Activated CD4-positive, alpha-beta T cell treated with anti-CD3 and anti-CD28 coated beads, Interleukin-2, amount 50 U/mL, for 1 hour (primary cell): ENCODE measurements at places on chromosomes 2 and 18.

DNA sequence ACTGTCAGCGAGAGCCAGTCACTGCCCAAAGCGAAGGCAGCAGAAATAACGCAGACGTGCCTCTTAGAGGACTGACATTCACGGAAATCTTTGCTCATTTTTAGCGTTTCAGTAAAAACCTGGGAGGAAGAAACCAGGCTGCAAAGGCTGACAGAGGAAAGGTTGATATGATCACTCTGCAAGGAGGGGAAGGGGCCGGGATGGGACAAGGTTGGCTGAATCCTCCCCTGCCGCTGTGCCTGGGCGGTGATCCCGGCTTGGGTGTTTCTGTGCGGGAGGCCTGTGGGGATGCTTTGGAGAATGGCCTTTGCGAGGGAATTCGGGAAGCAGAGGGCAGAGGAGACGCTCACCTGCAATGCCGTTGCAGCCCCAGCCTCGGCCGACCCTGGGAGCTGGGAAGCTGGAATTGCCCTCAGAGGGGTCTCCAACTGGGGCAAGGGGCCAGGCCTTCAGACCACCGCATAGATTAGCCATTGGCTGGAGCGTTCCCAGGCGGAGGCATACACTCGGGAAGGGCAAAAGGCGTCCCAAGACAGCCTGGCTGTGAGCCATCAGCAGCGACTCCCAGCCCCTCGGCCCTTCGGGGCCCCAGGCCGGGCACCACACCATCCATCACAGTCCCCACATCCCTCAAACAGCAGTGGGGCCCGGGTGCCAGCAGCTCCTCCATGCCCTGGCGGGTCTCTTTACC, 111.7 kb upstream of the GPC1 start:
- DNase-seq = no peak

DNA sequence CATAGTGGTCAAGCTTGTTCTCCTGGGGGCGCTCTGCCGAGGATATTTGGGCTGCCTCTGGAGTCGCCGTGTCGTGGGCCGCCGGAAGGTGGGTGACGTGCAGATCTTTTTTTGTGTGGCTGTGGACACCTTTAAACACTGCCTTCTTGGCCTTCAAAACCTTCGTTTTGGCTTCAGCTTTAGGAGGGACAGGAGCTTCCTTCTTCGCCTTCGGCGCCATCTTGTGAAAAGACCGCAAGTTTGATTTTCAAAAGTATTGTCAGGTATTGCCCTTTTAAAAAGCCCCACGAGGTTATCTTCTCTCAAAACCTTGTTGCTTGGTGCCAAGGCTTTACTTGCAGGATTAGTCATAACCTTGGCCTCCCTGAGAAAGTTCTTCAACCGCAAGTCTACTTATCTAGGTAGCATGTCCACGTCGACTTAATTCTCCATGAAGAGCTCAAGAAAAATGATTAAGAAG, 20.8 kb downstream of the LAMA3 start:
- DNase-seq = no peak

- no peak for DNase-seq
Observed at GRCh38 chr2:168189835-168190569, 57.4 kb downstream of the STK39 start.

- DNase-seq = no peak
Observed at GRCh38 chr18:58965291-58966004, 100.8 kb downstream of the ZNF532 start.

DNA sequence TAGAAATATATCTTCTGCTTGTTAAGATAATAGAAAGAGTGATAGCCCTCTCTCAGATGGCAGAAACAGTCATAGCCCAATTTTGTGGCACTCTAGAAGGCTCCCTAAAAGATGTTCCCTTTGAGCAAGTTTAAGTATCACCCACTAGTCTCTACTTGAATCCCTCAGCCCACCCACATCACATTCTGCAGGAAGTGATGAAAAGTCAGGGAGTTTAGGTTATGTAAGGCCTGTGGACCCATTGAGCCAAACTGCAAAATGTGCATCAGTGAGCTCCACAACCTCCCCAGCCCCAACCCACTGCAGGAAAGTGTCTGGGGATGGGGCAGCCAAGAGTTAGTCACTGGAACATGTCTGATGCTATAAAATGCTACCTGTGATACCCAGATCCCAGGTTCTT, 25.6 kb downstream of the ANKRD44 start:
- no peak for DNase-seq

GRCh38 chr2:115999039-115999438, 1556.6 kb downstream of the DPP10 start:
- no peak for DNase-seq

DNA sequence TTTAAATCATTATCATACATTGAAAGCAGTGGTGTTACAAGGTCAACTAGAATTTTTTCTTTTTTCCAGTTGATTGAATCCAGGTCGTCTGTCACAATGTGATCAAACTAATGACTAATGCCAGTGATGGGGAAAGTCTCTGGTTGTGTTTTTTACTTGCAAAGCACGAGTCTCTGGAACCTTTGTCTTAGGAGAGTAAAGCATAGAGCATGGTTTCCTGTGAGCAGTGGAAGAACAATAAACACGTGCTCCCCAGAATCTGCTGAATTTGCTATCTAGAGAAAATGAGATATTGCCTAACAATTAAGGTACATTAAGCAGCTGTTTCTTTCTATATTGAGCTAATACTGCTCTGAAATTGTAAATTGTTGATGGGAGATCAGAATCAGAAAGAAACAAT, 1332.4 kb upstream of the TMEFF2 start:
- no peak for DNase-seq

DNA sequence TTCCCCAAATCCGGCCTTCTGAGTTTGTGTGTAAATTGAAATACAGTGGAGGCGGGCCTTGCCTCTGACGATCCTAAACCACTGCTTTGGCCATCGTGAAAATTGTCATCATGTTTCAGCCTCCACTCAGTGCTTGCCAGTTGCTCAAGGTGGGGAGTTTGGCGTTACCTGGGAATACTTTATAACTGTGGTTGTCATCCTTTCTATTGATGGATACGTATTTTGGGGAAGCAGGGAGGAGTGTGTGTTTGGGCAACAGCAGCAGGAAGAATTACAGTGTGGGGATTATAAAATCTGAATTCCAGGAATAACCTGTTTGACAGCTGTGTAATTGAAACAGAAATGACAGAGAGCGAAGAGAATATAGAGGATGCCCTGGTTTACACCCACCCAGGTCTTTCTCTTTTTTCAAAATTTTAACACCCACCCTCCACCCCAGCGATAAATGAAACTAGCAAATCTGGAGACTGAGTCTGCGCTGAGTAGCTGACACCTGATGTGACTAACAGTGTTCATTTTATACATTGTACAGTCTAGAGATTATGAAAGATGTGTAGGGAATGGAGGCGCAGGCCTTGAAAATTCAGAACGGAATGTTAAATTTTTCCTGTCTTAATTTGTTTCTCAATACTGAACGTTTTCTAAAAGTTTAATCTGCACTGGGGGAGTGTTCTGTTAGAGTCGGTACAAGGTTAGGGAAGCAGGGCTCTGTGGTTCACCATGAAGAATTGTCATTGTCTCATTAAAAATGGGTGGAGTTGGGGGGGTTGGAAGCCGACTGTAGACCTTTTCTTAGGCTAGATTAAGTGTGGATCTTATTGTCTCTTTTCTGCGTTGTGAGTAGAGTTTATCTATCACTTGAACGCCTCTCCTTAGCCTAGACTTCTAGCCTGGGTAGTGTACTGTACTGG, 1.6 kb downstream of the MAP4K4 start:
- no peak for DNase-seq

- DNase-seq = no peak
Observed at GRCh38 chr2:30656079-30656478, 151.2 kb downstream of the CAPN13 start.

DNA sequence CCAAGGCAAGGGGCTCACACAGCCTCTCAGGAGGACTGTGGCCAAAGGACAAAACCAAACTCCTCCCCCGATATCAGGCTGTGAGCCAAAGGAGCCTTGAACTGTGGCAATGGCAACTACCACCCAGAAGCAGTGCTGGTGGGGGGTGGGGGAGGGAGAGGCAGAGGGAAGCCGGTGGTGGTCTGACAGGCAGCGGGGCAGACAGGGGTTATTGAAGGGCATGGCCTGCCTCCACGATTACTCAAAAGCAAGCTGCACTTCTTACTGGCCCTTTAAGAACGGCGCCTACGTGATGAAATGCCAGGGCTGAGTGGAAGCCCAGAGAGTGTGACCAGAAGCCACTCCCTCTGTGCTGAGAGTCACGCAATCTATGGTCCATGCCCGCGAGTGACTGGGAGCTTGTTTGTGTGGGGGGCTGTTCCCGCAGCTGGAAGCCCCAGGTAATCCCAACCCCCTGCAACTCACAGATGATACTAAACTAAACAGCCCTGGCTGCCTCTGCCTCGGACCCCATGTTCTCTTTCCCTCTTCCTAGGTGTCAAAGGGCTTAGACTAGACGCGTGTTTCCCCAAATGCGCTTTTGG, 128.2 kb upstream of the CXCR4 start:
- no peak for DNase-seq

DNA sequence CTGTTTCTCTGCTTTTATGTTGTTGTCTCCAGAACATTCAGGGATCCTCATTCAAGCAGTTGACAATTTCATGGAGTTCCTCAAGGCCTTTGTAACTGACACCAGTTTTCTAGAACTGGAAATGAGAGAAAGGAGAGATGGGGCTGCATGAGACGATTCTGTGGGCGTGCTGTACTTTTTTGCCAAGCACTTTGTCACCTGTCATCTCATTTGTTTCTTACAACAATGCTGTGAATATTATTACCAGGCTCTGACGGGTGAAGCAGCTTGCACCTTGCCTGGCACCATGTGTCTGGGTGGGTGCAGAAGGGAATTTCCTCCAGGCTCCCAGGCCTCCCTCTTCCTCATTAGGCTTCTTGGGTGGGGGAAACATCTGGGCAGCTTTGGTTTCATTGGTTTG, 22.2 kb upstream of the ATOH8 start:
- DNase-seq = no peak

DNA sequence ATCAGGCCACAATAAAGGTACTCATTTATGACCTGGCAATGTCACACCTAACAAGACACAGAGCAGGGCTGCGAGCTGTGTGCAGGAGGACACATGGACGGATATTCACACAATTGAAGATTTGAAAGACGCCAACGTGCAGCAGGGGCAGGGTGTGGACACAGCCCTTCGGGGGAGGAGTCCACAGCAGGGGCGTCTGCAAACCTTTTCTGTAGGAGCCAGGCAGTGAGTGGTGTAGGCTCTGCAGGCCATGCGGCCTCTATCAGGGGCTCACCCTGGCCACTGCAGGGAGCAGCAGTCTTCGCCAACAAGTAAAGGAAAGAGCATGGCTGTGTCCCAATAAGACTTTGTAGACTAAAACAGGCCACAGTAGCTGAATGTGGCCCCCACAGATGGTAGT, 125.7 kb upstream of the SNTG2 start:
- no peak for DNase-seq

GRCh38 chr2:52473526-52473925, 1294.1 kb upstream of the CHAC2 start:
- no peak for DNase-seq

GRCh38 chr2:233241803-233242202, 9.7 kb upstream of the ATG16L1 start:
- DNase-seq = no peak

DNA sequence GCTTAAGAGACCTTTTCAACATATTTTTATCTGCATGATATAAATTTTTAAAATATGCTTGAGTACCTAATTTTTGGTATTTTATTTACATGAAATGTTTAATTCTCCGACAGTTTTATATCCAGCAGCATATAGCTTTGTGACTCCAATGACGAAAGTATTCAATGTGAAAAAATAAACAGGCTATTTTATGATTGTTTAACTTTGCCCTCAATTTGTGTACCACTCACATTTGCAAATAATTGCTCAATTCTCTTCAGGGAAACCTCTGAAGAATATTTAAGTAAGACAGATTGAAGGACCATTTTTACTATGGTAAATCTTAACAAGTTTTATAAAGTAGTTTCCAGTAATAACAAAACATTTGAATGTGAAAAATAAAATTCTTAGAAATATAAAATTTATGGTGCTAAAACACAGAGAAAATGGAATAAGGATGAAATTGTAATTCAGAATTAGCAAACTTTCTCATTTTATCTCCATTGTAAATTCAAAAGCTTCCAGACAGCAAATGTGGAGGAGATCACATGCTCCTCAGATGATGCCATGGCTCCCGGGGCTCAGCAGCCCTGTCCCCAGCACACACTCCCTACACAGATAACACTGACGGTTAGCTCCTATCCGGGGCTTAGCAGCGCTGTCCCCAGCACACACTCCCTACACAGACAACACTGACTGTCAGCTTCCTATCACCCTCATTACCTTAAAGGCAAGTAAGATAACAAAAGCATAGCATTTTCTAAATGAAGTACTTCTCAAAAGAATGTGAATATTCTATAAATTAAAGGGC, 39.7 kb downstream of the SH3YL1 start:
- DNase-seq = no peak

GRCh38 chr2:154978244-154978643, 279.7 kb downstream of the KCNJ3 start:
- no peak for DNase-seq

GRCh38 chr2:56464613-56465012, 280.8 kb downstream of the CCDC85A start:
- DNase-seq = no peak

DNA sequence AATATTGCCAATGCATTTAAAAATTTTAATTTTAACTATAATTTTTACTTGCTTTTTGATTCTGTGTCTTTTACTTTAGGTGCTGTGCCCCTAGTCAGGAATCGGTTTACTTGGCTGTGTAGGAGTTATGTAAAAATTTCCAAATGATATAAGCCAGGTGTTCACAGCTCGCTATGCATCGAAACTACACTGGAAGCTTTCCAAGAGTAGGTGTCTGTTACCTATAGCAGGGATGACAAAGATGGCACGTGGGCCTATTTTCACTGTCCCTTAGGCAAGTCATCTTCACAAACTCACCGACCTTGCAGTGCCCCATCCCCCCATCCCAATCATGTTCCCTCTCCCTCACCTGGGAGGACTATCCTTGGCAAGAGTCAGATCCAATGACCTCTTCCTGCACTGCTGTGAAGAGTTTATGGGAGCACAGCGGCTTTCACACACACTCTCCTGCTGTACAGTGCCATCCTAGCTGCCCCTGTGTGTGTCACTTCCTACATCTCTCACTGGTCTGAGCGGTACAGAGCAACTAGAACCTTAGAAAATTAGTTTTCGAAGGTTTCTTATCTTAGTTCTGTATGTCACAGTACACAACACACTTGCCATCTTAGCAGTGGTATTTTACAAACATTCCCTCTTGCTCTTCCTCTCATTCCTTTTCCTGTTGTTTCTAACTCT, 49.2 kb upstream of the NAB1 start:
- no peak for DNase-seq

GRCh38 chr18:43265465-43265864, 11.8 kb downstream of the SYT4 start:
- DNase-seq = no peak

GRCh38 chr2:41199334-41199733, 747.4 kb upstream of the SLC8A1 start:
- no peak for DNase-seq

DNA sequence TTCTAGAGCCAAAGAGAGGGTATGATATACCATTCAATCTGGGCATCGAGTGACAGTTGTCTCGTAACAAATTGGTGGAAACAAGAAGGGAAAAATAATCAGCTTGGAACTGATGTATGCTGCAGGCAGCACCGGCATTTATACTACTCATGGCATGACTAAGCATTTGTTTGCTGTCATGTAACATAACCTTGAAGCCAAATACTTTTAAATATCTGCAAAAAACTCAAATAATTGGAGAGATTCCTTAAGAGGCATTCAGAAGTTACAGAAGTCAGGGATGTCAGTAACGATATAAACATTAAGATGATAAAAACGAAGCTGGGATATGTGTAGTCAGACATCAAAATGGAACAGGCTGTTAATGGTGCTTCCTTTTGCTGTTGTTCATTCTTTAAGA, 157.3 kb upstream of the MMADHC start:
- DNase-seq = no peak
